ENCODE measurements at places on chromosomes 13 and 19. TPM values are rescaled to one million over a fixed set of nuclear protein-coding genes. Genes with fewer than 3 reads are reported as not detected.

GRCh38 chr19:44988896-44989556, 12.2 kb upstream of the RELB start:
- no peak overlapping the region for H3K27ac ChIP-seq
- no peaks in the 10 kb centered on the region for H3K27me3 ChIP-seq
- no peaks in the 10 kb centered on the region for H3K36me3 ChIP-seq
- H3K4me1 ChIP-seq = no peaks in the 10 kb centered on the region
- H3K4me3 ChIP-seq = no peak overlapping the region

DNA sequence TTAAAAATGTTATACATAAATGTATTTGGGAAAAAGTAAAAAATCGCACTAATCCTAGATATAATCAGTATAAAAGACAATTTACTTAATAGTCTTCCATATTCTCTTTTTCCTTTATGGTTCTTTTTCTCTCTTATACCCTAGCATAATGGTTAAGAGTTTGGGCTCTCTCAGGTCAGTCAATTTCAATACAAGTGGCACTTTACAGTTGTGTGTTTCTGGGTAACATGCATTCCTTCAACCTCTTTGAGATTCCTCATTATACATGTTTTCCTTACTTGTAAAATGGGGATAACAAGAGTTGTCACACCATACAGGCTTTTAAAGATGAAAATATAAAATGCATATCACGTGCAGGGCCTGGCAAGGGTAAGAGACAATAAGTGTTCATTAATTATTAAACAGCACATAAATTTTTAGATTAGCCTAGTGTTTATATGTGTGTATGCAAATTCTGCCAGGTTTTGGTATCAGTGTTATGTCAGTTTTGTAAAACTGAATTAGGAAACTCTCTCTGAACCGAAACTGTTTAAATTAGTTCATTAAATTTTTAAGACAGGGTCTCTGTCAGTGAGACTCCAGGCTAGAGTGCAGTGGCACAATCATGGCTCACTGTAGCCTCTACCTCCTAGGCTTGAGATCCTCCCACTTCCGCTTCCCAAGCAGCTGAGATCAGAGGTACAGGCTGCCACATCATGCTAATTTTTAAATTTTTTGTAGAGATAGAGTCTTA, 49.8 kb downstream of the ELF1 start:
- H3K27me3 ChIP-seq = no peaks in the 10 kb centered on the region
- H3K4me3 ChIP-seq = no peak overlapping the region
- H3K4me1 ChIP-seq = peaks cover 8% of the 10 kb centered on the region
- DNase-seq = no peak

DNA sequence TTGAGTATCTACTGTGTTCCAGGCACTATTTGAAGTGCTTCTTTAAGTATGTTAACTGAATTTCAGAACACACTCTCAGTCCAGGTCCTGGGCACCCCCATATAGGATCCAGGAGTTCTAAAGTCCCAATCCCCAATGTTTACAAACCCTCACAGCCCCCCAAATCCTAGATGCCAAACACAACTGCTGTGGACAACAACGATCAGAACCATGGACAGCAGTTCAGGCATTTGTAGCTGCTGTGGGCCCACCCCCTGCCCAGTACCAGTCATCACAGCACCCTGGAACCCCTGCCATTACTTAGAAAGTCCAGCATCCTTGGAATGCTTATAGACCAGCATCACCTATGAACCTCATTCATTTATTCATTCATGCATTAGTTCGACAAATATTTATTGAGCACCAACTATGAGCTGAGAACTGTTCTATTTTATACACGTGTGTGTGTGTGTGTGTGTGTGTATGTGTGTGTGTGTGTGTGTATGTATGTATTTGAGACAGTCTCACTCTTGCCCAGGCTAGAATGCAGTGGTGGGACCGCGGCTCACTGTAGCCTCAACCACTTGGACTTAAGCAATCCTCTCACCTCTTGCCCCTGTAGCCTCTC, 19.3 kb upstream of the SDHAF1 start:
- H3K27ac ChIP-seq = no peak overlapping the region
- no peak for DNase-seq
- H3K4me3 ChIP-seq = no peak overlapping the region
- H3K4me1 ChIP-seq = no peaks in the 10 kb centered on the region
- H3K27me3 ChIP-seq = no peaks in the 10 kb centered on the region
- no peaks in the 10 kb centered on the region for H3K36me3 ChIP-seq

DNA sequence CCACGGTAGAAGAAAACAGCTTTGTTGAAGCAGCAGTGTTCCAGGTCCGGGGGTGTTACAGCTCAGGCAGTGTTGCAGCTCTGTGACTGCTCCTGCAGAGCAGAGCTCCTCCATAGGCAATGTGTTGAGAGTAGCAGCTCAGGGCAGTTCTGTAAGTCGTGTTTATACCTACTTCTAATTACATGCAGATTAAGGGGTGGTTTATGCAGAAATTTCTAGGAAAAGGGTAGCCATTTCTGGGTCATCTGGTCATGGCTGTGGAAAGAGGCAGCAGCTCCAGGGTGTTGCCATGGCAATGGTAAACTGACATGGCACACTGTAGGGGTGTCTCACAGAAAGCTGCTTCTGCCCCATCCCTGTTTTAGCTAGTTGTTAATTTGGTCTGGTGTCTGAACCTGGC, 316.4 kb downstream of the GPC5 start:
- H3K27me3 ChIP-seq = no peaks in the 10 kb centered on the region
- H3K4me3 ChIP-seq = no peak overlapping the region
- no peak overlapping the region for H3K27ac ChIP-seq
- no peak for DNase-seq

DNA sequence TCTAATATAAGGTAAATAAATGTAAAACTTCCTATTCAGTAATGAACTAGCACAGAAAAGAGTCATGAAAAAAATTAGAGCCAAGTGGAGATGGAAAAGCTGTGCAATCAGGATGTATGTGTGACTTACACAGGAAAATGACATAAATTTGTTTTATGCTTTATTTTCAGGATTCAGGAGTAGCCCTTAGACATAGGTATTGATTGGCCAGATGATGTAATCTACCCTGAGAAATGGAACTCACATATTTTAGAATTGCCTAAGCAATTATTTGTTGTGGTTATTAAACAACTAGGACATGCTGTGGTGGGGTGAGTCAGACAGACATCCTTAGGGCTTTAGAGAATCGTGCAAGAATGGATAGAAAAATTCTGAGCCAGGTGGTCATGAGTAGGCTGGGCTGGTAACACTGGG, 110.6 kb downstream of the PCDH9 start:
- no peaks in the 10 kb centered on the region for H3K36me3 ChIP-seq
- no peaks in the 10 kb centered on the region for H3K27me3 ChIP-seq
- DNase-seq = no peak
- H3K27ac ChIP-seq = no peak overlapping the region
- H3K4me3 ChIP-seq = no peak overlapping the region
- no peaks in the 10 kb centered on the region for H3K4me1 ChIP-seq

DNA sequence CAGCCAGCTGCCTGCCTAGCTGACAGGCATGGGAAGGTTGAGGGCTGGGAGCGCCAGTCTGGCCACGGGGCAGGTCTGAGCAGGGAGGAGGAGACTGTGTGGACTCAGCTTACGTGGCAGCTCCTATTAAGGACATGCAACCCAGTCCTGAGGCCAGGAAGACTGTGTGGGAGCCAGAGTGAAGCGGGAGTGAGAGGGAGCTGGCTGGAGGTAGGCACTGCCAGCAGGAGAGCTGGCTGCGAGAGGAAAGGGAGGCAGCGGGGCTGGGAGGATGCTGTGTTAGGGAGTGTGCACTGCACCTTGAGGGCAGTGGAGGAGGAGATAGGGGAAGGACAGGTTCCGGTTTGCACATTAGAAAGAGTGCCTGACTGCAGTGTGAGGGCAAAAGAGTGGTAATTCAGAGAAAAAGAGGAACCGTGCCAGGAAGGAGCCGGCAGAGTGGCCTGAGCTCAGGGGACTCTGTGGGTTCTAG, 99.2 kb downstream of the SLC7A1 start:
- no peak overlapping the region for H3K27ac ChIP-seq
- H3K4me1 ChIP-seq = peaks cover 15% of the 10 kb centered on the region
- no peaks in the 10 kb centered on the region for H3K27me3 ChIP-seq
- DNase-seq = no peak
- no peak overlapping the region for H3K4me3 ChIP-seq

Gene KASH5
- not detected for total RNA-seq

Gene CC2D1A
- total RNA-seq = 27.8 TPM

Gene TMEM238
- total RNA-seq = 4.4 TPM

Data from ovary (tissue), 10 donors.